ENCODE measurements at places on chromosomes 2 and 18.

DNA sequence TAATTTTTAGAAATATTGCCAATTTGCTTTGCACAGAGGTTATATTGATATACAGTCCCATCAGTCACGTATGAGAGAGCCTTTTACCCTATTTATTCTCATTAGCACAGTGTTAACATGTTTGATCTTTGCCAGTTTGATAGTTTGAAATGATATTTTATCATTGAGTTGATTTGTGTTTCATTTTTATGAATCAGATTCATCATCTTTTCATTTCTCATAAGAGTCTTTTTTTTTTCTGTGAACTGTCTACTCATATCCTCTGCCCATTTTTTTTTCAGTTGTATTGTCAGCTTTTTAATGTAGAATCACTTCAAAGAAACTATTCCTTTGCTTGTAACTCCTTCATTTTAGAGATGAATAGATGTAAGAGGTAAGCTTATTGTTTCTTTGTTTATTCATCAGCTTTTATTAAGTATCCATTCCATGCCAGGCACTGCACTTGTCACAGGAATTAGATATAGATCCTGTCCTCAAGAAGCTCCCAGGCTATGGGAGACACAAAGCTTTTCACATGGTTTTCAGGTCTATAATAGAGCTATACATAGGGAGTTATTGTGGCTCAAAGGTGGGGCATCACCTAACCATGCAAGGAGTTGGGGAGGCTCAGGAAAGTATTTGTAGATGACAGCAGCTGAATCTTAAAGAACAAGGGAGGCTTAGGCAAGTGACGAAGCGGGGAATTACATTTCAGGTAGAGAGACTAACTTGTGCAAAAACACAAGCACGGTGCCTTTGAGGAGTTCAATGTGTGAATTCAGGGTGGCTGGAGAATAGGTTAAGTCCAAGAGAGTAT, 42.1 kb downstream of the CD28 start:
- DNase-seq = no peak

DNA sequence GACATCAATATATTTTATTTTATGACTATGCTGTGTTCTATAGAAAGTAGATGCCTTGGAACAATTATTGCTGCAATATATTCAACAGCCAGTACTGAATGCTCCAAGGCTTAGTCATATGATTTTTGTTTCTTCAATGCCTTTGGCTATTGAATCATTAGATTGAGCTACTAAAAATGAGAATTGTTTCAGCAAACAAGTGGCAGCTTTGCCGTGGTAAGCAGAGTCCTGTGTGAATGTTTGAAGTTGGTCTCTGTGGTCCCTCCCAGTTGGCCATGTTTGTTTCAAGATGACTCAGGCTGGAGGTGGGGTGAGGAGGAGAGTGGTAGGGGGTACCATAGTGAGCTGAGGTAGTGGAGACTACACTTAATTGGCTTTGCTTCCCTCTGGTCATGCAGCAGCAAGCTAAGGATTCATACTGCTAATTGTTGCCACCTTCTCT, 198.6 kb upstream of the EPAS1 start:
- no peak for DNase-seq

DNA sequence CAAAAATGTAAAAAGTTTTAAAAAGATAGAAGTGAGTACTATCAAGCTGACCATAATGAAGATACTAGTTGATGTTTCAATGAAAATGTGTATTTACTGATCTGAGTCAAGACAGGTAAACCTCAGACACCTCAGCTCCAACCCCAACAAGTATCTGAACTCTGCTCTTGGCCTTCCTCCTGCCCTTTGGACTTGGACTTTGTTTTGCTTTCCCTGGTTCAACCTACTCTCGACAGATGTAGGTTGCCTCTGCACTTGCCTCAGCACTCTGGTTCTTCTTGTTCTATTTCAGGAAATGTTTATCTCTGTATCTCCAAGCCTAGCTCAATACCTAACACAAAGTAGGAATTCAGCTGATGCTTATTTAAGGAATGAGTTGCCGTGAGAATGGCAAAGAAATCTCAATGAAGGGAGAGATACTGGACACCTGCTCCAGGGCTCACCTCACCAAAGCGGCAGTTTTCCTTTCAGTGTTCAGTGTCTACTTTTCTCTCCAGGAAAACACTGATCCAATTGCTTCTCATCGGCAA, 248.8 kb upstream of the CTAGE1 start:
- no peak for DNase-seq

DNA sequence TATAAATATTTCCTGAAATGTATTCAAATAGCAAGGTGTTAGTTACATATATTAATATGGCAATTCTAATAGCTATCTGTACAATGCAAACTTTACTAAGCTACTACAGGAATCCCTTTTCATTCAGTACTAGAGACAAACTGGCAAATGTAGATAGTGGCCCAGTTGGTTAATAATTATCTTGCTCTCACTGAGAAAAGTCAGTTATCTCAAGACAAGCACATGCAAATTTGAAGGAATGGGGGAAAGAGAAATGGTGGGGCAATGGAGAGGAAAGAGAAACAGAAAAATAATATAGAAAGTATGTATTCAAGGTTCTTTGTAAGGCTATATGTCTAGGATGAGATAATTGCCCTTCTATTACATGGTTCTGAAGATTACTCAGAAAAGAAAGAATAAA, 280.0 kb downstream of the FIGN start:
- DNase-seq = no peak

- DNase-seq = no peak
Observed at GRCh38 chr18:48151421-48152065, 221.1 kb upstream of the SMAD2 start.

DNA sequence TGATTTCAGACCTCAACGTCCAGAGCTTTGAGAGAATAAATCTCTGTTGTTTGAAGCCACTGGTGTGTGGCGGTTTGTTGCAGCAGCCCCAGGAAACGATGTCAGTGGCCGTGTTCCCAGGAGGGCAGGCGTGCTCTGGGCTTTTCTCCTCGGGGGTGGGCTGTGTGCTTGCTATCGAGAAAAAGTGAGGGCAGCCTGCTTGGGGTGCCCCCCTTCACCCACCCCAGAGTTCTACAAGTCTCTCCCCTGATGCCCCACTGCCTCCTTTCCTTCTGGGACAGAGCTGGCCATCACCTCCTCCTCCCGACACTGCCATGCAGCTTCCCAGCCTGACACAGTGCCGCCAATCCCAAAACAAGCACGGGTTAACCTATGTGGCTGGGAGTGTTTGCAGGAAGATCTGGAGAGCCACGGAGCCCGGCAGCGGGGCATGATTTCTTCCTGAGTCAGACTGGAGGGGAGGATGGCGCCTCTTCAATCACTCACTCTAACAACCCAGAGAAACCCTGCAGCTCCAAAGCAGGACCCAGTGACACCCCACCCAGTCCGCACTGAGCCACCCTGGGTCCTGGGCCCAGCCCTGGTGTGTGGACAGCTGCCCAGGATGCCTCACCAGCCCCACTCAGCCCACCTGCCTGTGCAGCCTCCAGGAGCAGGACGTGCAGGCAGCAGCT, 213.7 kb upstream of the RAB6C start:
- no peak for DNase-seq

- DNase-seq = no peak
Observed at GRCh38 chr2:20103530-20103929, 52.1 kb upstream of the LAPTM4A start.

DNA sequence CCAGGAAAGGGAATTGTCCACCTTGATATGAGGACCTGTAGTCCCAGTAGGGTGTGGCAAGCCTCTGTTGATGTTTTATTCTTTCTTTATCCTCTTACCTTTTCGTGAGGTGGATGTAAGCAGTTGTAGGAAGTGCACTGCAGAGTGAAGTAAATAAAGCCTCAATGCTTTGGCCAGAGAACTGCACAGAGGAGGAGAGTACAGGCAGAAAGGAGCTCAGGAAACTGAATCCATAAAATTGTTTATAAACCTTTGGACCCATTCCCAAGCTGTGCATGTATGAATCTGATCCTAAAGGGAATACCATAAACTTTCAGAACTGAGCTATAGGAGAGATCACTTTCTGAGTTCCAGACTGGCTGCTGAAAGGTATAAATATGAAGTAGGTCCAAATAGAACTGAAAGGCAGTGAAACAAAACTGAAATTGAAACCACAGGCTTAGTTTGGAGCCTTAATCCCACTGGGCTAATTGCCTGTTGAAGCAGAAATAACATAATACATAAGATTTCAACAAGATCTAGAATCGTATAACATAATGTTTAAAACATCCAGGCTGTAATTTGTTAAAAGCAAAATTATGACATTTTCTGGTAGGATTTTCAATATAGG, 17.9 kb upstream of the SLC9A4 start:
- DNase-seq = no peak

DNA sequence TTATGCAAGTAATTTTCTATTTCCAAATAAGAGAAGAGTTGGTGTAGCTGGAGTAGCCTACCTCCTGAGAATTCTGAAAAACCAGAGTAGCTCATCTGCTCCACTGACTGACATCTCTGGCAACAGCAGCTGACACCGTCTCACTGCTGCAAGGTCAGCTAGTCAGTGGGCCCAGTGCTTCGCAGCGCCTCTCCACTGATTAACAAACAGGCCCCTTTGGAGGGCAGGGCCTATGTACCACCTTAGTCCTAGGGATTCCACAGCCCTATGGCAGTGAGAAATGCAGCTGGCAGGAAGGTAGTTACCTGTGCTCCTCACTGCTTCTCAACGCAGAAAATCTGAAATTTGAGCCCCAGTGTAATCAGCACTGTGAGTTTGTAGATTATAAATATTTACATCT, 97.5 kb downstream of the DLGAP1 start:
- DNase-seq = no peak

DNA sequence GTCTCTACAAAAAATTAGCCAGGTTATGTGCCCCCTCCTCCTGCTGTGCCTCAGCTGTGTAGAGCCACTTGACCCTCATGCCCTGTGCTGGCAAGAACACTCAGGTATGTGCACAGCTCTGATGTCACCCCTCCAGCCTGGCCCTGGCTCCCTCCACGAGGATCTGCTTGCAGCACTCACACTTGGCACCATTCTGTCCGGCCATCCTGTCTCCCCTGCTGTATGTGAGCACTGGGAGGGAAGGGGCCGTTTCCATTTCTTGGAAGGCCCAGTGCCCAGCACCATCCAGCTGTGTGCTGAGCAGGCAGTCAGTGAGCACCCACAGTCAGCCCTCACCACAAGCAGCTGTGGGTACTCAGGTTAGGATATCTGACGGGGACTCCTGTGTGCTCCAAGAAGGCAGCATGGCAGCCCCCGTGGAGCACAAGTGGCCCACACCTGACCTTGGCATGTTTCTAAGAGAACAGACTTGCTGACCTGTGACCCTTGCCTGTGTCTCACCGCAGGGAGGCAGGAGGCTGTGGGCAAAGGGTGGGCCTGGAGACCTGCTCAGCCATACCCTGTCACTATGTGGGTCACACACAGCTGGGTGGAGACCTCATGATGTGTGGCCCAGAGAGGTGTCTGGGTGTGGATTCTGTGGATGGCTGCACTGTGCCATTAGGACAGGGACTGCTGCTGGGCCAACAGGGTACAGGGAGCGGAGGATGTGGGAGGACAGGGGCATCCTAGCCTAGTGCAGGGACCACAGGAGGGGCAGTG, 31.5 kb downstream of the USP34 start:
- no peak for DNase-seq

DNA sequence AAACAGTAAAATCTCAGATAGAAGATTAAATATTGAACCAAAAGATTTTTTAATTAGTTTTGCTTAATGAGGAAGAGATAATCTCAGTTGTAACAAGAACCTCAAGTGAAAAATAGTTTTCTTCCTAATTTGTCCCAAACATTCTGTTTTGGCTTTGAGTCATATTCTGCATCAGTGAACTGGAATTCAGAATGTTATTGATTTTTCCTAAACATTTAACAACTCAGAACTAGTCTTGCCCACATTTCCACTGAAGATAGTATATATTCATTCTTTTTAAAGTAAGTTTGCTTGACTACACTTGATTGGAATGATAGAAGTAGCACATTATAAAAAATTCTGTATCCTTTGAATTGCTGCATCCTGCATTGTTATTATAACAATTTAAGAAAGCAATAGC, 85.7 kb upstream of the UGP2 start:
- no peak for DNase-seq

DNA sequence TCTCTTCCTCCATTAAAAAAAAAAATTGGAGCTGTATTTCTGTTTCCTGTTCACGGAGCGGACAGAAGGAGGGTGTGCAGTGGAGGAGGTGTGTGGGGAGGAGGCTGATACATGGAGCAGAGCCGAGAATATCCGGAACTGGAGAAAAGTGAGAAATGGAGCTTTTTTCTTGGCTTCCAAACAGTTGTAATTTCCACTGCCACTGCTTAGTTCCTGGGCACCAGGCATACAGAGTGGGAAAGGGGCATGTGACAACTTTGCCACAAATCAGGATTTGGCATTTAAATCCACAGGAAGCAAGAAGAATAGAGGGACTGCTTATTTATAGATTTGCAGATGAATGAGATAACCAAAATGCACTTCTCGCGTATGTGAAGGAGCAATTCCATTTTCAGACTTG, 71.2 kb downstream of the BCL11A start:
- no peak for DNase-seq

DNA sequence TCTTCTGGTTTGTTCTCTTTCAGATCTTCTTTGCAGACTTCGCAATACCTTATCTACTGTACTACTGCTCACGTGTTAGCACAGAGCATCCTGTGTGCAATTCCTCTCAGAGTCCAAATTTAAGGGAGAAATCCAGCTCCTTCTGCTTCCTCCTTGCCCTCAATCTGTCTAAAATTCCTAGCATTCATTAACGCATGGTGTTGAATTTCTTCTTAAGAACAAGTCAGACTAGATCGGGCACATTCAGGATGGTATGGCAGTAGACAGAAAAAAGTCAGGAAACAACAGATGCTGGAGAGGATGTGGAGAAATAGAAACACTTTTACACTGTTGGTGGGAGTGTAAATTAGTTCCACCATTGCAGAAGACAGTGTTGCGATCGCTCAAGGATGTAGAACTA, 206.1 kb upstream of the CDH7 start:
- DNase-seq = no peak

- DNase-seq = no peak
Observed at GRCh38 chr2:10811517-10811916, 1.1 kb downstream of the PDIA6 start.

- no peak for DNase-seq
Observed at GRCh38 chr2:219968685-219969345, 341.4 kb downstream of the SLC4A3 start.

DNA sequence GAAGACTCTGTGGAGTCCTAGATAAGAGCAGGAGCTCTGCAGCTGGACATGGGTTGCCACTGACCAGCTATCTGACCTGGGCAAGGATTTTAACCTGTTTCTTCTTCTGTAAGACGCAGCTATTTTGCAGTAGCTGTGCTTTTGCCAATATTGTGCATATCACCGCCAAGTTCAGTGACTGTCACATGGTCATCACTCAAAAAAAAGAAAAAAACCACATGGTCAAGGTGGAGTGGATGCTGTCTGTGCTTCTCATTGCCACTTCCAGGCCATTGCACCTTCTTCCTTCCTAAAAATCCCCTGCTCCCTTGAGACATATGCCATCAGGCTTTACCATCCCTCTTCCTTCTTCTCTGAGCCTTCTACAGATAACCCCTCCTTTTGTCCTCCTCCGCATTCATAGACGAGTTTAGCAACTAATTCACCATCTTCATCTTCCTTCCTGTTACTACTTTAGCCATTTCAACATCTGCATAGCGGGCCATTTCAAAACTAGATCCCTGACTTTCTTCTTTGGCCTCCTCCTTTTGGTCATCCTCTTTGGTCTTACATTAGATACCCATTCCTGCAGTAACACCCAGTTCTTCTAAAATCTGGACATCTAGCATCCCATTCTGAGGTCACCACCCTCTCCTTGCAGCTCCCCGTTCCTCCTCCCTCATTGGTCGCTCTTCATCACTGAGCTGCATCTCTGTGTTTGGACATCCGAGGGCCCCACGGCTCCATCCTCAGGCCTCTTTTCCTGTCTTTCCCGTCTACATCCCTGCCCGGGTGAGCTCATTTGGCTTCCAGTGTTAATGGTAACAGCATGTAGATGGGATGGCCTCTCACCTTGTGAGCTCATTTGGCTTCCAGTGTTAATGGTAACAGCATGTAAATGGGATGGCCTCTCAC, 17.8 kb downstream of the RNF144A start:
- no peak for DNase-seq

Data from activated gamma-delta T cell (primary cell).